ENCODE measurements at places on chromosomes 1 and 21.

DNA sequence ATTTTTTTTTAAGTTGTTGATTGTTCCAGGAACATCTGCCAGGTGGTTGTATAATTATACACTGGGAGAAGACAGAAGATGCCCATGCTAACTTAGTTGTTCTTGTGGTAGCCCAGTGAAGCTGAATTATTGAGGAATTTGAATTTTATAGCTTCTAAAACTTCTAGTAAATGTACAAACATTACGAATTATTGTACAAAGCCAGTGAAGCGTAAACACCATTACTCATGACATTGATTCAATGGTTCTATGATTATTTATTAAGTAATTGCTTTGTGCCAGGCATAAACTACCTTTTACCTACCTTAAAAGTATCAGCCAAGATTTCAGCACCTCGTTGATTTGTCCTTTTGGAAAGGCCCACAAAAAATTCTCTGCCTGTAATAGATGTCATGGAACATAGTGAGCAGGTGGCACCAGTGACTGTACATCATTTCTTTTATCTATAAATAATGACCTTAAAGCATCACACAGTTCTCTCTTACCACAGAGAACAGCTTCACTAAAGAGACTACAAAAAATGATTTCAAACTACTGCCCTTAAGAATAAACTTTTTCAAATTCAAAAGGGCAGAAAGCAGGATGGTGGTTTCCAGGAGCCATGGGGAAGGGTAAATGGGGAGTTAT, 74.9 kb upstream of the BCL10 start:
- no peak for DNase-seq

- DNase-seq: no peak
These were observed at the start of gene SERTAD4 for GRCh38 chr1:210232511-210233215. Gene SERTAD4, plus strand, starts transcription at chr1:210232796. Its CDS starts 5,165 bp downstream, at chr1:210237961.

DNA sequence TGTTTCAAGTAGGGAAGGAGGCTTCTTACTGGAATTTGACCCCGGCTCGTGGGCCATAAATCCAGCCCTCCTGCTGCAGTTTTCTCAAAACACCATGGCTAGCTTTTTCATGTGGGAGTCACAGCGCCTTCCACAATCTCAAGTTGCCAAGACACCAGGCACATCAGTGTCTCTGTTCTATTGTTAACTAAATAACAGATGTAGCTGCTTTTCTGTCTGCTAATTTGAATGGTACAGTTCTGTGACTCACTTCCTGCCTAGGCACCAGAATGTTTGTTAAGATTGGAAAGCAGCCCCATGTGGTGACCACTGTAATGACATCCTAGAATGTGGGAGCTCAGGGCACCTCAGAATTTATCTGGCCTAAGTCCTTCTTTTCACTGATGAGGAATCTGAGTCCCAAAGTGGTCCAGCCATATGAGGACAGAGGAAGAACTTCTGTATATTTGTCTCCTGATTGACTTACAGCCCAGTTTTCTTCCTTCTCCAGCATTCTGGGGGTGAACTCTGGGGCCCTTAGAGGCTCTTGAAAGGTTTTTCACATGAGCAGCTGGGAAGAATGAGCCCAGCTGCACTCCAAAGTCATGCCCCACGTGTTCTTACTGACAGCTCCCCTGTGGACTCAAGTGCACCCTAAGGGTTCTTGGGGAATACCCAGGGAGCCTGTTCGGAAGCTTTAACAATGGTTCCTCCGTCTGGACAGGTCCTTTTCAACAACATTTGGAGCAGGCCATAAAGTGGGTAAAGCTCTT, 27.5 kb downstream of the TRIM45 start:
- DNase-seq: no peak

DNA sequence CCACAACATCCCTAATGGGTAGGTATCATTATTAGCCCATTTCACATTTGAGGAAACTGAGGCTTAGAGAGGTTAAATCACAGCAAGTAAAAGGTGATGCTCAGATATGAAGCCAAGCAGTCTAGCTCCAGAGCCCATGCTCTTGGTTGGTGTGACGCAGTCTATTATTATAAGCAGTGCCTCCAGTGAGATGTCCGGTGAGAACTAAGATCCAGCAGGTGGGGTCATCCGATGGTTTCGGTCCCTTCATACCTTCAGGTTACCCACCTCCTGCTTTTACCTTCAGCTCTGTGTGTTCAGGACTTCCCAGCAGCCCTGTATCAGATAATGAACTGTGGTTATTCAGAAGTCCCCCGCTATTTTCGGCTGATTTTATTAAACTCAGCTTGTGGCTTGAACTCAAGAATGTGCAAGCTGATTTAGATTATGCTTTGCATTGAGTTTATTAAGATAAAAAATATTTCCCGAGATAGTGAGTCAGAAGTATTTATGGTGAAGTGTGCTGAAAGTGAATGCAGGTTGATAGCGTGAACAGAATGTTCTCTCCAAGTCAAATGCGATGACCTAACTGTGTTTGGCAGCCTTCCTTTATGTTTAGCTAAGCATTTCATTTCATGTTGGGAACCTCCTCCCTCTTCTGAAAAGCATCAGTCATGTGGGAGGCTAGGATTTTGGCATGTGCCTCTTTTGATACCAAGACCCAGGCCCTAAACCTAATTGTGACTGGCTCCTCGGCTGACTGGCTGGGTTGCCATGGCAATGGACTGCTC, 160.9 kb upstream of the UBE2U start:
- DNase-seq: peak; percentile 65

DNA sequence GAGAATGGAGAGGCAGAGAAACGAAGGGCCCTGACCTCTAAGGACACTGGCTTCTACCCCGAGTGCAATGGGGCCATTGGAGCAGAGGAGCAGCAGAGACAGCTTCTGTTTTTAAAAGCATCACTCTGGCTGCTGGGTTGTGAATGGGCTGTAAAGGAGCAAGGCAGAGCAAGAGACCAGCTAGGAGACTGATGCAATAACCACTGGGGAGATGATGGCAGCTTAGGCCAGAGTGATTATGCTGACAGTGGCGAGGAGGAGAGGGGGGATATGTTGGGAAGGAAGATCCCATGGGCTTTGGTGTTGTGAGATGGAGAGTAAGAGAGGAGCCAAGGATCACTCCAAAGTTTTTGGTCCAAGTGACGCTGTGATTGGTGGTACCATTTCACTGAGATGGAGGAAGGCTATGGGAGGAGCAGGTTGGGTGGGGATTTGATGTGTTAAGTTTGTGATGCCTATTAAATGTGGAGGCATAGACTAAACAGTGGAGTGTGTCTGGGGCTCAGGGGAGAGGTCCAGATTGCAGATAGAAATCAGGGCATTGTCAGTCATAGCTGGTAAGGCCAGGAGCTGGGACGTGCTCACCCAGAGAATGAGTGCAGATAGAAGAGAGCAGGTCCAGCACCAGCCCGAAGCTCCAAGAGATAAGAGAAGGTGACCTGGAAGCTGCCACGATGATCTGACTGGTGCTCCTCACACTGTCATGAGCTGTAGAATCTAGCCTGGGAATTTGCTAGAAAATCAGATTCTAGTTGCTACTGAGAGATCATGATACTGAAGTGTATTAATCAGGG, 11.0 kb downstream of the TRAF5 start:
- DNase-seq: no peak

DNA sequence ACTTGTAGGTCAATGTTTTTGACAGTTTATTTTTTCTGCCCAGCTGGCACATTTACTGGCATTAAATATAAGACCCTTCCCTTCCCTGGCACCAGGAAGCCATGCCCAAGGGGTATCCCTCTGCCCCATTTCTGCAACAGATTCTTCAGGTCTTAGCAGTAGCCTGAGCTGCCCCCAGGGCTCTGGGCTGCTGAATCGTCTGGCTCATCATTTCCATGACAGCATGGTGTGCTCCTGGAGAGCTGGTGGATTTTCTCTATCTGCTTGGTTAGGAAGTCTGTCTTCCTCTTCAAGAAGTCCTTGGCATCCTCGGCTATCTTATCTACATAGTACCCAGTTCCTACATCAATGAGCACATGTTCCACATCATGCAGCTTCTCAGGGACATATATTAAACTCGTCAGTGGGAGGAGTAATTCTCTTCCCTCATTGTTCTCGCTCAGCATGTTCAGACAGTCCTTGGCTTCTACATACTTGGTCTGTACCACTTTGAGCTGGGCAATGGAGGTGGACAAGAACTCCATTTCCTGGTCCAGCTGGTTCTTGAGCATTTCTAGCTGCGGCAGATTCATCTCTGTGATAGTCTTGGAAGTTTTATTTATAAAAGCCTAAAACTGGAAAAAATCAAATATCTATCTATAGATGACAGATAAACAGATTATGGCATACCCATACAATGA, 23.5 kb downstream of the MIA3 start:
- no peak for DNase-seq

- DNase-seq: no peak
These were observed 40.2 kb downstream of the TBCE start for GRCh38 chr1:235407419-235407818.

DNA sequence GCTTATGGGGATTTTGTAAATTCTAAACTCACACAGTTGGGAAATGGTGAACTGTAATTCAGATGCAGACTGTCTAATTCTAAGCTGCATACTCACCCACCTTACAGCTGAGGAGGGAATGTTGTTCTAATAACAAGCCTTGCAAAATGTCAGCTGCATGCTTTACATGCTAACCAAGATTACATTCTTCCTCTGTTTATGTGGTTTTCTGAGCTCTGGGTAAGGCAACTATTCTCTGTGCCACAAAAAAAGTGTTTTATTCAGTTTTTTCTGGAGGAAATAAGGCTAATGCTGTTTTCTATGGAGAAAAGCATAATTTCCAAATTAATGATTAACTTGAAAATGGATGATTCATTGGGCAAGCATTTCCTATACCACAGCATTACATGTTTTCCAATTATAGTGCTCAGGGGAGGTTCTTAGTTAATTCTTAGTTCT, 64.9 kb downstream of the RGS13 start:
- peak; percentile 18 for DNase-seq

DNA sequence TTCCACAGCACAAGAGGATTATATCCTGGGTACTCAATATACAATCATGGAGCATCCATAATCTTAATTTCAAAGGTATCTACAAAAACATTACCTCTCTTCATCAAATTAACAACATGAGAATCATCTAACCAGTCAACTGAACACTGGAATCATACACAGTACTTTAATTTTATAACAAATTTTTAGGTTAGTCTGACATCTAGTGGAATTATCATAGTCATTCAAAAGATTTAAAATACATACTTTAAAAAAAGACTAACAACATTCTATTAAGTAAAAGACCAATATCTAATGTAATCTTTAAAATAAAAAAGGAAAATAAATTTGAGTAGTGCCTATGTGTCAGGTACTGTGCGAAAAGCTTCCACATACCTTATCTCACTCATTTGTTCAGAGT, 16.8 kb upstream of the SH3GLB1 start:
- no peak for DNase-seq

DNA sequence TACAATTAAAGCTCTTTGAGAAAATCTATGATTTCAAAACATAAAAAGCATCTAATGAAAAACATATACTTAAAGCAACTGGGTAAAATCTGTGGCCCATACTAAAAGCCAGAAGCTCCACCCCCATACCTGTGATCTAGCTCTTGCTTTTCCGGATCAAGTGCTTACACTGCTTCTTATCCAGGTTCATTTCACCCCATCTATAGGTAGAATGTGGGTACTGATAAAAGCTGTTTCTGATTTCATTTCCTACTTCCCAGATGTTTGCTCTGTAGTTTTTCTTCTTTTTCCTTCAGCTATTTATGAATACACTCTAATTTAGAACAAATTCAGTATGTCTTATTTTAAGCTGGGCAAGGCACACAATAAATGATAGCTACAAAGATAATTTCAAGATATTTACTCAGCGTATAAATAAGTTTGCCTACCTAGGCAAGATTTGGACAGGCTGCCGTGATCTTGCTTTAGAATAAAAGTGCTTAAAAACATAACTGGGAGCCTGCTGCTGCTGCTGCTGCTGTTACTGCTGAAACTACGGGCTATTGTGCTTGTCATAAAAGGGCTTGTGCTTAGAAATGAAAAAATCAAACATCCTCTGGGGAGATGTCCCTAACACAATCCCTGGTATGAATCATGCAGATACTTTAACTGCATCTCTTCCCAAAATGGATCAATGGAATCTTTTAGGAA, 2.1 kb downstream of the SIPA1L2 start:
- DNase-seq: no peak

GRCh38 chr1:36024847-36025246, 59.0 kb upstream of the TEKT2 start:
- no peak for DNase-seq

GRCh38 chr1:74811436-74812179, 78.7 kb downstream of the TYW3 start:
- DNase-seq: no peak

DNA sequence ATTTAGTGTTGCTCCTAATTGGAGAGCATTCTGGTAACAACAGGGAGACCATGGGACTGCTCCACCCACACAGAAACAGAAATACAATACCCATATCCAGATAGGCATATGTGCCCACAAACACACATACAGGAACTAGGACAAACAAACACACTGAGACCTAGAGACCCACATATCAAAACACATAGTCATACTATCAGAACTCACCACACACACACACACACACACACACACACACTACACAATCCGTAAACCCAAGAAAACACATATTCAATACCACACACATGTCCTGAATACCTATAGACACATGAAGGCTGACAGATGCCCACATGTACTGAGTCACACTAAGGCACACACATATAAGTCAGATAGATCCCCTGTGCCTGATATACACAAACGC, 3.5 kb upstream of the NFASC start:
- DNase-seq: no peak

GRCh38 chr1:223803211-223803610, 42.5 kb downstream of the TP53BP2 start:
- DNase-seq: no peak

- DNase-seq: no peak
These were observed 143.8 kb downstream of the TNFSF18 start for GRCh38 chr1:172906778-172907592.

- DNase-seq: no peak
These were observed 59.9 kb upstream of the CNN3 start for GRCh38 chr1:94986783-94987182.

GRCh38 chr1:239897458-239897857, 194.2 kb upstream of the FMN2 start:
- no peak for DNase-seq

DNA sequence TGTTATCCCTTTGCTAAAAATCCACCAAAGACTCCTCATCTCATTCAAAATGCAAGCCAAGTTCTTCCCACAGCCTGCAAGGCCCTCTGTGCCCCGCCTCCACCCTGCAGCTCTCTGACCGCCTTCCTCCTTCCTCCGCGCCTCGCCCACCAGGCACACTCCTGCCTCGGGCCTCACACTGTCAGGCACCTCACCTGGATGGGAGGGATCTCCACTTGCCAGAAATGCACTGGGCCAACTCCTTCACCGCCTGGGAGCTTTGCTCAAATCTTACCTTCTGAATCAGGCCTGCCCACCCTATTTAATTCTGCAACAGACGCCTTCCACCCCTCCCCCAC, 26.2 kb downstream of the PGBD5 start:
- DNase-seq: no peak
